ENCODE measurements at places on chromosomes 11 and 22. TPM values are rescaled to one million over a fixed set of nuclear protein-coding genes. Genes with fewer than 3 reads are reported as not detected.

Gene KCNJ1
- total RNA-seq, result not detected

Gene GLB1L2
- 32.2 TPM for total RNA-seq

Gene NAP1L4
- total RNA-seq, result 73.3 TPM

Gene OR8D4
- not detected for total RNA-seq

Gene MAP6
- total RNA-seq, result not detected

DNA sequence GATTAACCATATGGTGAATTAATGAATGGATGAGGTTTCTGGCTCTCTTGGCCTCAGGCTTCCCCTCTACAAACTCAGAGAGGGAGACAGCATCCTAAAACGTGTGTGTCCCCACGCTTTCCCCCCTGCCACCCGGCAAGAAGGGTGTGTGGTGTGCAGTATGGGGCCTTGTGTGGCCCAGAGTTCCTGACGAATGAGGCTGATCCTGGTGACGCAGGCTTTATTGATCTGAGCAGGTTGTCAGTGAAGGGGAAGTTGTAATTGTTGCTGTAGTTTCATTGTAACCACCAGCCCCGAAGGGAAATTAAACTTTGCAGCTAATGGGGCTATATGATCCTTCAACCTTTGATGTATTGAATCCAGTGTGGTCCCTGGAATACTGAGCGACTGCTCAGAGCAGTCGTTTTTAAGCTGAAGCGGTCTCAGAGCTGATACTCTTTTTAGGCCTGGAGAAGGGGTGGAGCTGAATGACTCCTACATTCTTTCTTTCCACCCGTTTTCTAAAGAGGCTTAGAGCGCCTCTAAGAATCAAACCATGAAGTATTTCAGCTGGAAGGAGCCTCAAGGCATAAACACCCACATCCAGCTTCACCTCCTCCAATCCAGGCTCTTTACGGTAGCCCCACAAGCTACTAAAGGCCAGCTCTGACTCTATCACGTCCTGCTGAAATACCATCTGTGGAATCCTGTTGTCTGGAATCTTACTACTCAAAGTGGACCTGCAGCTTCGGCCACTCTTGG, 284.7 kb downstream of the MIAT start:
- DNase-seq, result no peak
- H3K4me1 ChIP-seq, result no peaks in the 10 kb centered on the region
- H3K27me3 ChIP-seq, result peaks cover 40% of the 10 kb centered on the region
- no peak overlapping the region for H3K4me3 ChIP-seq

DNA sequence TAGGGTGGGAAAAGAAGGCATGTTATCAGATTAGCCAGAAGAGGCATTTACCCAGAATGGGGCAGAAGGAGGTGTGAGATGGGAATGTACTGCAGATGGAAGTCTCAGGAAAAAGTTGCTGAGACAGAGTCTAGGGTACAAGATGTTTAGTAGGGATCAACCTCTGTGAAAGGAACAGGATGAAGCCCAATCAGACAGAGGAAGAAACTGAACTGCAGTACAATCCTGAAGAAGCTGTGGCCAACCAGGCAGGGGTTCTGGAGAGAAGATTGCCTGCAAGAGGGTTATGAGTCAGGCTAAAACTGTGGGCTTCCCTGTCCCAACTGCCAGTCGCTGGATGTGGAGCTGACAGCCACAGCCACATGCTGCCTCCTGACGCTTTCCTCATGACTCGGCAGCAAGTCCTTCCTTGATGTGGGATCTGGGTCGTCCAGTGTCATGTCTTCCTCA, 64.0 kb downstream of the CWC15 start:
- DNase-seq, result no peak
- no peaks in the 10 kb centered on the region for H3K4me1 ChIP-seq
- H3K27ac ChIP-seq, result no peak overlapping the region
- peaks cover 42% of the 10 kb centered on the region for H3K36me3 ChIP-seq
- no peak overlapping the region for H3K4me3 ChIP-seq

DNA sequence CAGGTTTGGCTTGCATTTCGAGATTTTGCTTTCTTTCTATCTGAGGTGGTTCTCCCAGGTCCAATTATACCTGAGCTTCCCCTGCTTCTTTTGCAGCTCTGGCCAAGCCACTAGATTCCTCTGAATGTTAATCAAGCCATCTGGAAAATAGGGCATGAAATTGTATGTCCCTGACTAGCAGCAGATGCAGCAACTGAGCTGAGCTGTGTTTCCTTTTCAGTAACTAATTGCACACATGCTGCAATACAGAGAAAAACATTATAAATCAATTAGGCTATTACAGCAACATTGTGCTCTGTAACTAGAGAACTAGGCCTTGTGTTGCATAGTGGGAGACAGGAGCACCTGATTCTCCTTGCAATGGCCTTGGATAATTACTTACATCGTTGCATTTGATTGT, 408.3 kb downstream of the ETS1 start:
- H3K36me3 ChIP-seq, result no peaks in the 10 kb centered on the region
- no peak overlapping the region for H3K27ac ChIP-seq
- peaks cover 14% of the 10 kb centered on the region for H3K4me1 ChIP-seq
- H3K27me3 ChIP-seq, result no peaks in the 10 kb centered on the region

GRCh38 chr22:39933741-39934140, 26.5 kb upstream of the TMA7B start:
- peaks cover 94% of the 10 kb centered on the region for H3K27me3 ChIP-seq
- no peak overlapping the region for H3K27ac ChIP-seq
- H3K36me3 ChIP-seq, result no peaks in the 10 kb centered on the region
- no peak for DNase-seq
- H3K4me3 ChIP-seq, result no peak overlapping the region

DNA sequence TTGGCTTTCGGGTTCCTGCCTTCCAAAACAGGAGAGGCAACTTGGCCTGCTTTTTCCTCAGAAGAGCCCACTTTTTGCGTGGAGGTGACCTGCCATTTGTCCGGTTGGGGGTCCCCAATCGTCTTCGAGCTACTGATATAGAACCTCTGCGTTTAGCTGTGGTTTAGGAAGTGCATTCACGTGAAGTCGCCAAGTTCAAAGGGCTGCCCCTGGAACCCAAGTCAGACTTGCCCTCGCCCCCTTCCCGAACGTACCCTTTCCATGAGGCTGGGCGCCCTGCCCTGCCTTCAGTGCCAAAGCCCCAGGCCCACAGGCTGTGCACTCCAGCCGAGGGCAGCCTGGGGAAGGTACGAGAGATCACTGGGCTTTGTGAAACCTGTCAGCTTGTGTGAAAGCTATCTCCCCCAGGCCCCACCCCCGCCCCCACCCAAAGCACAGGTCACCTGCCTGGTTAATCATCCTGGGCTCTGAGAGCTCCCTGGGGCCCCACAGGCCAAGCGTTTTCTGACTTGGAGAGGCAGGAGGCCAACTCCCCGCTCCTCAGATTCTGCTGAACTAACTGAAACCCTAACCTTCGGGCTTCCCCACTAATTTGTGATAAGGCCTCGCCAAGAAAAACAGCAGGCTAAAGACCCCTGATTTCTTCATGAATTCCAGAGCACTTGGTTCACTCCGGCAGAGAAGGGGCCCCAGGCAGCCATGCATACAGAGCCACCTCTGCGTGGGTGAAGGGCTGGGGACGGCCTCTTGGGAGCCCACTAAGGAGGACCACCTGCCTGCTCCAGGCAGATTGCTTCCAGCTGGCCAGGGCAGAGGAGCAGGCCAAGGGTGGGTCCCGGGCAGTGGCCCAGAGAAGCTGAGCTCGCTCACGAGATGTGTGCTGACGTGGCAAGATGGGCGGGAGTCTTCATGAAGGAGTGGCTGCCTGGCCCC, 25.8 kb upstream of the KCNQ1OT1 start:
- no peak for DNase-seq
- H3K27ac ChIP-seq, result no peak overlapping the region
- peaks cover 13% of the 10 kb centered on the region for H3K27me3 ChIP-seq
- H3K4me1 ChIP-seq, result no peaks in the 10 kb centered on the region
- no peak overlapping the region for H3K4me3 ChIP-seq

DNA sequence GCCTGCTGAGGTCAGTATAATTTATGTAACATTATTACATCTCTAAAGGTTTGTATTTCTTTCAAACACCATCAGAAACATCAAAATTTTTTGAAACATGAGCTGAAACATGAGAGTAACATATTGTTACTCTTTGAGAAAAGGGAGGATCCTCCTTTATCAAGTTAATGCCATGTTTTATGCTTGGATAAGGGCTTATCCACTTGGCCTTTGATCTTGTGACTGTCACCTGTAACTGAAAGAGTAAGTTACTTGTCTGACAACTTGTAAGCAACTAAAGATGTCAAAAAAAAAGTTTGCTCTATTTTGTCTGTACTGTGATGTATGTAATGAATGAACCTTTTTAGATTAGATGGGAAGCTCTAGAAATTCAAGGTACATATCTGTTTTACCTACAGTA, 59.6 kb downstream of the FAR1 start:
- H3K27me3 ChIP-seq, result no peaks in the 10 kb centered on the region
- no peak for DNase-seq
- peaks cover 6% of the 10 kb centered on the region for H3K36me3 ChIP-seq
- no peak overlapping the region for H3K4me3 ChIP-seq
- H3K4me1 ChIP-seq, result no peaks in the 10 kb centered on the region
- H3K27ac ChIP-seq, result no peak overlapping the region

- peak overlapping the region; percentile 72 for H3K27ac ChIP-seq
- no peaks in the 10 kb centered on the region for H3K27me3 ChIP-seq
- H3K4me1 ChIP-seq, result peaks cover 56% of the 10 kb centered on the region
- peak; percentile 71 for DNase-seq
- no peaks in the 10 kb centered on the region for H3K36me3 ChIP-seq
These were observed 178.2 kb upstream of the TMEM45B start for GRCh38 chr11:129637473-129637872.

GRCh38 chr22:43050995-43051394, 36.0 kb upstream of the PACSIN2 start:
- H3K27me3 ChIP-seq, result no peaks in the 10 kb centered on the region
- H3K4me1 ChIP-seq, result no peaks in the 10 kb centered on the region
- no peak overlapping the region for H3K27ac ChIP-seq
- no peak overlapping the region for H3K4me3 ChIP-seq
- no peaks in the 10 kb centered on the region for H3K36me3 ChIP-seq
- DNase-seq, result no peak

GRCh38 chr11:12512826-12513395, 135.5 kb downstream of the PARVA start:
- H3K27me3 ChIP-seq, result no peaks in the 10 kb centered on the region
- H3K27ac ChIP-seq, result no peak overlapping the region
- no peak for DNase-seq
- no peaks in the 10 kb centered on the region for H3K36me3 ChIP-seq
- no peak overlapping the region for H3K4me3 ChIP-seq

DNA sequence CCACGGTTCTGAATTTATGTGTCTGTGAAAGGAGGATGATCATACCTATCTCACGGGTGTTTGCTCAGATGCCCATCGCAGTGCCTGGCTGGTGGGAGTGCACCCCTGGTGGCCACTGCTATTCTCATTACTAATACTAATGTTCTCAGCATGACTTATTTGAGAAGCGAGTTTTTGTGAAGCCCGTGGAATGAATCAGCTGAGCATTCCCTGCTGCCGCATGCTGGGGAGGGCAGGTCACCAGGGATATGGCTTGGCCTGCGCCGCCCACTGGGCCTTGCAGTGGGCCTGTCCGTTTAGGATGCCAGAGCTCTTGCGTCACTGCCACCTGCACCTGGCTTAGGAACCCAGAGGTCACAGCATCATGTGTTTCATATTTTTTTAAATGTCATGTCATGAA, 16.9 kb downstream of the CTTN start:
- H3K27me3 ChIP-seq, result no peaks in the 10 kb centered on the region
- H3K27ac ChIP-seq, result no peak overlapping the region
- no peak for DNase-seq
- H3K4me1 ChIP-seq, result no peaks in the 10 kb centered on the region
- H3K36me3 ChIP-seq, result peaks cover 62% of the 10 kb centered on the region
- H3K4me3 ChIP-seq, result no peak overlapping the region

- H3K4me1 ChIP-seq, result no peaks in the 10 kb centered on the region
- peaks cover 6% of the 10 kb centered on the region for H3K27me3 ChIP-seq
- H3K36me3 ChIP-seq, result no peaks in the 10 kb centered on the region
- no peak overlapping the region for H3K27ac ChIP-seq
- DNase-seq, result no peak
These were observed 589.0 kb downstream of the OPCML start for GRCh38 chr11:132943357-132943705.

GRCh38 chr22:32591620-32592019, 117.0 kb downstream of the FBXO7 start:
- no peak overlapping the region for H3K27ac ChIP-seq
- H3K36me3 ChIP-seq, result no peaks in the 10 kb centered on the region
- H3K27me3 ChIP-seq, result no peaks in the 10 kb centered on the region
- DNase-seq, result no peak
- H3K4me1 ChIP-seq, result no peaks in the 10 kb centered on the region
- no peak overlapping the region for H3K4me3 ChIP-seq

- H3K36me3 ChIP-seq, result no peaks in the 10 kb centered on the region
- no peaks in the 10 kb centered on the region for H3K4me1 ChIP-seq
- H3K27me3 ChIP-seq, result peaks cover 100% of the 10 kb centered on the region
These were observed 1479.2 kb downstream of the TBC1D22A start for GRCh38 chr22:48241658-48242057.

- H3K27me3 ChIP-seq, result no peaks in the 10 kb centered on the region
- H3K4me3 ChIP-seq, result no peak overlapping the region
- H3K4me1 ChIP-seq, result no peaks in the 10 kb centered on the region
- H3K36me3 ChIP-seq, result no peaks in the 10 kb centered on the region
These were observed 145.7 kb upstream of the TEAD1 start for GRCh38 chr11:12528487-12528886.

DNA sequence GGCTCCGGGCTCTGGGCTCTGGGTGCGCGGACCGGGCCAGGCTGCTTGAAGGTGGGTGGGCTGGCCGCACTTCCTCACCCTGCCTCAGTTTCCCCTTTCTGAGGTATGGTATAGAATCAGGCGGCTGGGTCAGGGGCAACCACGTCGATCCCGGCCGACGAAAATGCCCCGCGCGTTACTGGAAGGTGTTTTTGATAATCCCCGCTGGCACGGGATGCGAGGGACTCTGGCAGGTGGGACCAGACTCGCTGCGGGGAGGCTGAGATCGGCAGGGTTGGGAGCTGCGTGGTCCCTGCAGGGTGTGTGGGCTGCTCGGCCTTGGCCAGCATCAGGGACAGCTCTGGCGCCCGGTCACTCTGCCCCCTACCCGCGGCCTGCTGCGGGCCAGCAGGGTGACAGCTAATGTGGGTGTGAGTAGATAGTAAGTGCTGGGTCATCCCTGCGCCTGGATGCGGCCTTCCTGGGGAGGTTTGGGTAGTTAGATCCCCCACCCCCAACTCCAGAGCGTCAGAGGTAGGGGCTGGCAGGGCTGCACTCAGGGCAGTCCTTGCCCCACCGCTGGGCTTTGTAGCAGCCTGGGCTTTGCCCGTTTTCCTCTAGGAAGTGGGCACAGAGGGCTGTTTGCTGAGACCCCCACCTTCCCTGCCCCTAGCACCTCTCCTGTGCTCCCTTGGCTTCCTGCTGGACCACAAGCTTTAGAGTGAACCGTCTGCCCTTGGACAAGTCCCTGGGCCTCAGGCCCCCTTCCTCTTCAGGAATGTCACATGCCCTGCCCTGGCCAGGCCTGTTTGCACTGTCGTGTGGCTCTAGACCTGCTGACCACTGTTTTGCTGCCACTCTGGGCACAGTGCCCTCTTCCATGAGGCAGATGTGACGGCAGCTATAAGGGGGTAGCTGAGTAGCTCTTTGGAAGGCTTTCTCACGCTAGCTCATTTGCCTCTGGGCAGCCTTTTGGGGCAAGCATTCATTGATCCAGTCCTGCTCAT, 579 bp downstream of the TANGO2 start:
- DNase-seq, result peak; percentile 52
- 0 out of 2 replicates have a peak overlapping the region, but pooled peaks have one; percentile 19 for H3K27ac ChIP-seq
- H3K4me1 ChIP-seq, result peaks cover 9% of the 10 kb centered on the region
- H3K27me3 ChIP-seq, result no peaks in the 10 kb centered on the region

GRCh38 chr11:118211006-118211405, 13.8 kb downstream of the JAML start:
- H3K4me1 ChIP-seq, result peaks cover 22% of the 10 kb centered on the region
- no peak for DNase-seq
- no peak overlapping the region for H3K4me3 ChIP-seq

GRCh38 chr11:65880027-65880426, 390 bp downstream of the CTSW start:
- H3K4me1 ChIP-seq, result no peaks in the 10 kb centered on the region
- no peak overlapping the region for H3K4me3 ChIP-seq
- no peak for DNase-seq
- H3K36me3 ChIP-seq, result 0 out of 2 replicates have a peak, but pooled peaks cover 11% of the 10 kb centered on the region
- no peak overlapping the region for H3K27ac ChIP-seq

Data from PC-9 (cell line).